Ureter (tissue), 1 donor: ENCODE measurements at places on chromosomes 12 and 14. TPM values are rescaled to one million over a fixed set of nuclear protein-coding genes. Genes with fewer than 3 reads are reported as not detected.

- DNase-seq, result no peak
Observed at GRCh38 chr14:24606297-24606696, 3.2 kb downstream of the GZMH start.

DNA sequence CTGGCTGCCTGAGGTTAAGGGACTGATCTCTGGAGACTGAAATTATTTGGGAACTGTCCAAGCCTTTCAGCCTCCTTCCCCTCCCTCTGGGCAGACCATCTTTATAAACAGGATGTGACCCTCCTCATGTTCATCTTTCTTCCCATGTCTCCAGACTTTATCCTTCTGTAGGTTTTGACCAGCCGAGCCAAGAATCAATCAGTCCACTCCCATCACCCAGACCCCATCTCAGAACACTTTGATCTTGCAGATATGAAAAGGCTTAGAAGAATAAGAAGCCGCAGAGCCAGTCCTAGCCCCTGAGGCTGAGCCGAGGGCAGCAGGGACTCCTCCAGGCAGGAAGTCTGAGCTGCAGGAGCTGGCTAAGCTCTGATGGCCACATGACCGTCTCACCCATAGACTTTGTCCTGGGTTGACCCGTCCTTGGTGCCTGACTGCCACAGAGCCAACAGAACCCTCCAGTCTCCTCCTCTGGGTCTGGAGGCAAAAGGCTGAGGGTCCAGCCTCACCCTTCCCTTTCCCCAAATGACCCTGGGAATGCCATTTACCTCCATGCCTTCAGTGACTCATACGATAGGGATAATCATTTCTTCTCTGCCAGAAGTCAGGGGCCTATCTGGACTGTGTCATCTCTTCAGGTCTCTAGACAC, 1.6 kb downstream of the KRT71 start:
- no peak for DNase-seq

GRCh38 chr12:100799770-100800169, 5.2 kb downstream of the ANO4 start:
- no peak for DNase-seq

- DNase-seq, result no peak
Observed at GRCh38 chr14:65997347-65997746, 488.8 kb upstream of the CCDC196 start.

DNA sequence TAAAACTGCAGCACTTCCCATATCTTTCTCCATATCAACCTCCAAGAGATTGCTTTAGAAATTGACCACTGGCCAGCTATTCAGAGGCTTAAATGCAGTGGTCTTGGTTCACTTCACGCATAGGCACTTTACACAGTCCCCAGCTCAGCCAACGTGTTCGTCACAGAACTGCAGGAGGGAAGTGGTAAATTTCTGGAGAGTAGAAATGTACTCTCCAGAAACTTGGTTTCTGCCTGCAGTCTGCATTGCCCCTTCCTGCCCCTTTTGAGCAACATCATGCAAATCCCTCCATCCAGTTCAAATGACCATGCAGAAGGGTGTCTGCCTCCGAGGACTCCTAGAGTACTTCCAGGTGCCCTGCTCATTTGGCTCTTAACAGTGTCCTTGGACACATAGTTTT, 42.7 kb upstream of the NEDD1 start:
- no peak for DNase-seq

The SLC17A8 gene
- total RNA-seq, result 0.34 TPM
